A549 treated with Hydrocortisone at 1 μM for 4 hours (cell line): ENCODE measurements at places on chromosomes 12 and 14. TPM values are rescaled to one million over a fixed set of nuclear protein-coding genes. Genes with fewer than 3 reads are reported as not detected.

ZFP36L1 gene
- total RNA-seq: 122 to 264 TPM (median 184 TPM) in 5 replicates

GPRC5A gene
- total RNA-seq: 230 to 315 TPM (median 290 TPM) in 5 replicates

GALNT6 gene
- 2.4 to 4.3 TPM (median 3.1 TPM) in 5 replicates for total RNA-seq

ATL1 gene
- 4.6 to 7.3 TPM (median 5.5 TPM) in 5 replicates for total RNA-seq

NPAS3 gene
- total RNA-seq: not detected in 5 replicates

OR4K17 gene
- not detected in 5 replicates for total RNA-seq

RBP5 gene
- total RNA-seq: not detected in 5 replicates

PRIMA1 gene
- 0.32 to 0.59 TPM (median 0.43 TPM) in 5 replicates for total RNA-seq

TM9SF1 gene
- 61.4 to 81.2 TPM (median 65.5 TPM) in 5 replicates for total RNA-seq

SELPLG gene
- 0.64 to 1.2 TPM (median 0.91 TPM) in 5 replicates for total RNA-seq

FERMT2 gene
- 33.9 to 54.9 TPM (median 44.3 TPM) in 5 replicates for total RNA-seq

TMEM263 gene
- 25.5 to 34.9 TPM (median 29.5 TPM) in 5 replicates for total RNA-seq

FAR2 gene
- total RNA-seq: 0.08 to 0.34 TPM (median 0.09 TPM) in 3 of 5 replicates, not detected in the others

LBHD2 gene
- 0.16 to 0.24 TPM in 2 of 5 replicates, not detected in the others for total RNA-seq

STAT6 gene
- 41.7 to 48.9 TPM (median 46.6 TPM) in 5 replicates for total RNA-seq

COX6A1 gene
- 610 to 874 TPM (median 842 TPM) in 5 replicates for total RNA-seq

PIANP gene
- 0.76 to 1.1 TPM (median 0.84 TPM) in 5 replicates for total RNA-seq

TAS2R14 gene
- 0.43 to 0.70 TPM (median 0.48 TPM) in 5 replicates for total RNA-seq

SERPINA10 gene
- 0.05 TPM in 1 of 5 replicates, not detected in the others for total RNA-seq

ZBTB39 gene
- total RNA-seq: 3.9 to 6.7 TPM (median 5.5 TPM) in 5 replicates

MYH6 gene
- total RNA-seq: 0.03 to 0.16 TPM (median 0.12 TPM) in 5 replicates

ZFC3H1 gene
- total RNA-seq: 10.5 to 15.4 TPM (median 15.0 TPM) in 5 replicates

SSPN gene
- 0.37 to 0.63 TPM (median 0.47 TPM) in 5 replicates for total RNA-seq
